ENCODE measurements at places on chromosomes 4 and X. TPM values are rescaled to one million over a fixed set of nuclear protein-coding genes. Genes with fewer than 3 reads are reported as not detected.

DNA sequence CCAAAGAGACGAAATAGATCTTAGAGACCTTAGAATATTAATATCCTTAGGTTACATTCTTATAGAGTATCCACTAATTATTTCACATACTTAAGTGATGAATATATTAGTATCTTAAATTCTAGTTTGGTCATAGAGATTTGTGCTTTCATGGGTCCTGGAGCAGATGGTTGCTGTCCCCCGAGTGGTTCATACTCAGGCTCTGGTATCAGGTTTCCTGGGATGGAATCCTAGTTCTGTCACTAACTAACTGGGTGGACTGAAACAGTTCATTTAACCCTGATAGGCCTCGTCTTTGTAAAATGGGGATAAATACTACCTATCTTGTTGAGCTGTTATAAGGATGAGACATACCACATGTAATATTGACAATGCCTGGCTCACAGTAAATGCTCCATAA, 264.6 kb downstream of the TENM3 start:
- no peak for DNase-seq

DNA sequence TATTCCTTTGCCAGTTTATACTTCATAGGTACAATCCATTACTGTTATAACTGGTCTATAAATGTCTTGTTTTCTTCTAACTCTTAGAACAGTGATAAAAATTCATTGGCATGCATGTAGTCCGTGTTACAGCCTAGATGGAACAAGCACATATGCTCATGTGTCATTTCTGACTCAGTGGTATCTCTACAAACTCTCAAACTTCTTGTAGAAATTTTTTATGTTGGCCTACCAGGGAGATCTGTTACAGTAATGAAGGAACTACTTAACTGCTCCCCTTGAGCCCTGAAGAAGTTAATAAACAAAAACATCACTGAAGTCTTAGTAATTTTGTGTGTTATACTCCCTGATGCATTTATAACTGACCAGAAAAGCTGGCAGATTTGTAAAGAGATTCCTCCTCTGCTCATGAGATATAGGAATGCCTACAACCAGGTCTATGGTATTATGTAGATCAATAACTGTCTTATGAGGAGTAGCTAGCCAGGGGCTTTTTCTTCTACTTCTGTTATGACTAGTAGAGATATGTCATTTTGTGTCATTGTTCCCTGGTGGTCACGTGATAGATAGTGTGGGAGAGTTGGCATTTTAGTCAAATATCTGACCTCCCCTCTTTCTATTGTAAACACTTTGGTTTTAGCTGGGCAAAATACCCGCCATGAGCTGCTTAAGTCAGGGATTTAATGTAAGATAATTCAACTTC, 53.7 kb upstream of the FAAH2 start:
- no peak for DNase-seq

DNA sequence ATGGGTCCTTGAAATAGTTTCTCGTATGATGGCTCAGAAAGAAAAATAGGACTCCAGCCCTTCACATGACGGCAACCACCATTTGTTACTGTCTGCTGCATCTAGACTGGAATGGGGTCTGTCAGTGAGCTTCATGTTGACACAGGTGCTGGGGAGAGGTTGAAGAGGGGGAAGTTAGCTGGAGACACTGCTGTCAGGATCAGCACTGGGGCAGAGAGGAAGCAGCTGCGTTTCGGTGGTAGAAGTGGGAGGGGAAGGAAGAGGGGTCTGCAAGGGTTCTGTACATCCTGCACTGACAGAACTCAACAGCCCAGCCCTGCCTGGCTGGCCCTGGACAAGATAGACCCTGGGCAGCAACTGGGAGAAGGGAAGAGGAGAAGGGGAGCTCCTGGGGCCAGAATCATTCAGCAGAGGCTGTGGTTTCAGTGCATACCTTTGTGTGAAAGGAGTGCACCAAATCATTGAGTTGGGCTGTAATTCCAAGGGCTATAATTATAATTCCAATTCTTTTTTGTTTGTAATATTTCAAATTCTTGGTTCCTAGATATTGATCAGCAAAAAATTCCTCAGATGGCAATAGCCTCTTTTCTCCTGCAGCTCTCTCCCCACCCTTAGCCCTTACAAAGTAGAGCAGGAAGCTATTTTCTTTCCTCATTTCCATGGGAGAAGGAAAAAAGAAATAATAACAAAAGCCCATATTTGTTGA, 119.4 kb upstream of the C1GALT1C1 start:
- DNase-seq, result no peak

DNA sequence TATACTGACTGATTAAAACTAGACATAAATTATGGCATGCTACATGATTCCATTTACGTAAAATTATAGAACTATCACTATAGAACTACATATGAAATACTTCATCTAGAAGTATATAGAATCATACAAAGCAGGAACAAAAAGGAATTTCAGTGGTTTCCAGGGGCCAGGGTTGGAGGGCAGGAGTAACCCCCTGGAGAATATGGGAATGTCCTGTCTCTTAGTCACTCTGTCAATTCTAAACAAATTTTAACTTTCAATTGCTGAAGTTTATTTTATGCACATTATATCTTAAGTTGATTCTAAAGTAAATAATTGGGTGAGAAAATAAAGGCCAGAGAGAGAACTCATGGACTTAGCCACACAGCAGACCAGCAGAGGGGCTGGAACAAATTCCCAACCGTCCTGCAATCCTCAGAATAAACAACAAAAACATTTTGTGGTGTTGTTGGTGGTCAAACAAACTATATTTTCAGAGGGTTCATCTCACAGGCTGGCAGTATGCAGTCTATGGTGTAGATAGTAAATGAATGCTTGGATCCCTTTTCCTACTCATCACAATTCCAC, 476.9 kb upstream of the SLIT2 start:
- DNase-seq, result no peak

DNA sequence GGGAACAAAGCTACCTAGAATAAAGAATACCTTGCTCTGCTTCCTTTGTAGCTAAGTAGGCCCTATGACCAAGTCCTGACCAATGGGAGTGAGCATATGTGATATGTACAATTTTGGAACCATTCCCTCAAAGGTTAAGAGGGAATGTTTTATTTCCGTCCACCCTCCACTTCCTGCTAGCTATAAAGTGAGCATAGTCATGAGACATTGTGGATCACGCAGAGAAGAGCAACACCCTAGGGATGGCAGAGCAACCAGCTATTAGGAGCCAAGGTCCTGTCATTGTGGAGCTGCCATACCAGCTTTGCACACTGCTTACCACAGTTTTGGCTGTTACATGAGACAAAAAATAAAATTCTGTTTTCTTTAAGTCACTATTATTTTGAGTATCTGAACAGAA, 45.8 kb upstream of the RNF128 start:
- no peak for DNase-seq

DNA sequence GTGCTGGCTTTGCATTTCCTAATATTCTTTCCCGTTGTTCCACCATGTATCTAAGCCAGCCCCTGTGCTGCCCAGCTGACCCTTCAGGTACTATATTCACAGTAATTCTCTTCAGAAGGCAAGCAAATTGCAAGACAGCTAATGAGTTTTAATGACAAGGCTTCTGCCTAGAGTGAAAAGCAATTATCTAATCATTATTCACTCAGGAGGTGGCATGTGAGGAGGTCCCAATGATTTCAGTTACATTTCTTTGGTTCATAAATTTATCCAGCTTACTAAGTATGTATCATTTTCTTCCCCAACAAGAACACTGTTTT, 123.0 kb downstream of the RASGEF1B start:
- no peak for DNase-seq

GRCh38 chrX:72540318-72540717, 32.3 kb downstream of the HDAC8 start:
- no peak for DNase-seq

DNA sequence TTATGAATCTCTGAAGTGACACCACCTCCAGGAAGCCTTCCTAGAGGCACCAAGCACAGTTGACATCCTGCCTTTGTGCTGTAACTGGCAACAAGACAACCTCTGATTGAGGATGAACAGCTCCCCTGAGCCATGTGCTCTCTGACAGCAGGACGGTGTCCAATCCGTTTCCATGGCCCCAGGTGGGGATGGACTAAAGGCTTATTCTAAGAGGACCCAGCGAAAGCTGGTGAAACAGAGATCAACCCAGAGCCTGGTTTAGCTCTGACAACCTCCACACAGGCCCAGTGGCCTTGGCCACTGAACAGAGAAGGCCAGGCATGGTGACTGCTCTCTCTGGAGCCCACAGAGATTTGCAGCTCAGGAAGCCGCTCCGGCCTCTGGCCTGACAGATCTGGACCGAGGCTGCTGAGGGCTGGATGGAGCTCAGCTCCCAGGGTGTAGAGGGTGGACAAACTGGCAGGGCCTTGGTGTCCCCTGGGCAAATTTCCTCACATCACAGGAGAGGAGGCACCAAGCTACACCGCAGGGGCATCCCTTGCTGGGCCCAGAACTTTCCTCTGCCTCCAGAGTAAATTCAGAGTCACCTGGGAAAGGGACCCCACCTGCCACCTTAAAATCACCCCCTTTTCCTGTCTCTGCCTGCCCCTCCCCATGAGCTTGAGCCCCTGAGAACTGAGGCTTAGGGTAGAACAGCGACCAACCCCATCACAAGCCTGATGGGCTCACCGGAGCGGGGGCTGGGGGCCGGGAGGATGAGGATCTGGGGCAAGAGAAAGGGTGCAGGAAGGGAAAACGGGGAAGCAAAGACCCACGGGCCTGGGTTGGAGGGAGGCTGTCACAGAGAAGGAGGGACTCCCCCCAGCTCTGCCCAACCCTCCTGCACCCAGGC, 40.2 kb downstream of the HMX1 start:
- DNase-seq, result no peak

- DNase-seq, result no peak
Measured at GRCh38 chr4:36990128-36990872, 254.2 kb upstream of the NWD2 start.

- DNase-seq, result no peak
Measured at GRCh38 chr4:53587135-53587534, 4.2 kb downstream of the LNX1 start.

- no peak for DNase-seq
Measured at GRCh38 chr4:41142376-41143310, 71.7 kb downstream of the APBB2 start.

The PPEF1 gene
- not detected for total RNA-seq

The TCEAL5 gene
- not detected for total RNA-seq

The SSX4 gene
- total RNA-seq, result not detected

The MAGEA12 gene
- total RNA-seq, result not detected
